ENCODE measurements at places on chromosomes 6 and 20.

DNA sequence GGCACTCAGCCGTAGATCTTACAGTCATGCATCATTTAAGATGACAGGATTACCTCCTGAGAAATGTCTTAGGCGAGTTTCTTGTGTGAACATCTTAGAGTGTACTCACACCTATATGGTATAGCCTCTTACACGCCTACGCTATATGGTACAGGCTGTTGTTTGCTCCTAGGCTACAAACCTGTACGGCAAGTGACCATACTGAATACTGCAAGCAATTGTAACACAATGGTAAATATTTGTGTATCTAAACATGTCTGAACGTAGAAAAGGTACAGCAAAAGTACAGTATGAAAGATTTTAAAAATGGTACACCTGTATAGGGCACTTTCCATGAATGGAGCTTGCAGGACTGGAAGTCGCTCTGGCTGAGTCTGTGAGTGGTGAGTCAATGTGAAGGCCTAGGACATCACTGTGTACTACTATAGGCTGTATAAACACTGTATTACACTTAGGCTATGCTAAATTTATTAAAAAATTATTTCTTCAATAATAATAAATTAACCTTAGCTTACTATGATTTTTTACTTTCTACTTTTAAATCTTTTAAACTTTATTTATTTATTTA lies 541 bp upstream of the IL20RA start:
- DNase-seq = no peak

DNA sequence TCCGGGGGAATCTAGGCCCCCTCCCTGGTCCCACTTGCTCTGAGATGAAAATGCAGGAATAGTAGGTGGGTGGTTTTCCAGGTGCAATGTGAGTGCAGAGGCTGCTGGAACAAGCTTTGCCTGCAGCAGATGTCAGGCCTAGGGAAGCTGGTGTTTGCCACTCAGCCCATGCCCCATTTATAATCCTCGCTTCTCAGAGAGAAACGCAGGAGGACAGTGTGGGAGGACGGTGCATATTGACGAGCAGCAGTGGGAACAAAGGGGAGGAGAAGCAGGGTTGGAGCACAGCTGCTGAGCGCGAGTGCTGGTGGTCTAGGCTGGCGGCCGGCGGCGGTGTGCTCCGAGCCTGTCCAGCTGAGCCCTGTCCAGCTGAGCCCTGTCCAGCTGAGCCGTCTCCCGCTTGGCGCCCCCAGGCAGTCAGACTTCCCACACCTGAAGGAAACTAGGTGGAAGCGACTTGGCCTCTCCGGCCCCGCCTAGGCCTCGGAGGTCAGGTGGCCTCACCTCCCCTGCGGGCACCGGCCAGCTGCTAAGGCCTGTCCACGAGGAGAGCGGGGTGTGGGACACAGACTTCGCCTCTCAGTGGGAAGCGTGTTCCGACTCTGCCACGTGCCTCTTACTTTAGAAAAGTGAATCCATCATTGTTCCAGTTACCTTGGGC lies 49.7 kb upstream of the FRMD1 start:
- no peak for DNase-seq

GRCh38 chr6:17881085-17881858 lies 106.2 kb downstream of the KIF13A start:
- DNase-seq = no peak

DNA sequence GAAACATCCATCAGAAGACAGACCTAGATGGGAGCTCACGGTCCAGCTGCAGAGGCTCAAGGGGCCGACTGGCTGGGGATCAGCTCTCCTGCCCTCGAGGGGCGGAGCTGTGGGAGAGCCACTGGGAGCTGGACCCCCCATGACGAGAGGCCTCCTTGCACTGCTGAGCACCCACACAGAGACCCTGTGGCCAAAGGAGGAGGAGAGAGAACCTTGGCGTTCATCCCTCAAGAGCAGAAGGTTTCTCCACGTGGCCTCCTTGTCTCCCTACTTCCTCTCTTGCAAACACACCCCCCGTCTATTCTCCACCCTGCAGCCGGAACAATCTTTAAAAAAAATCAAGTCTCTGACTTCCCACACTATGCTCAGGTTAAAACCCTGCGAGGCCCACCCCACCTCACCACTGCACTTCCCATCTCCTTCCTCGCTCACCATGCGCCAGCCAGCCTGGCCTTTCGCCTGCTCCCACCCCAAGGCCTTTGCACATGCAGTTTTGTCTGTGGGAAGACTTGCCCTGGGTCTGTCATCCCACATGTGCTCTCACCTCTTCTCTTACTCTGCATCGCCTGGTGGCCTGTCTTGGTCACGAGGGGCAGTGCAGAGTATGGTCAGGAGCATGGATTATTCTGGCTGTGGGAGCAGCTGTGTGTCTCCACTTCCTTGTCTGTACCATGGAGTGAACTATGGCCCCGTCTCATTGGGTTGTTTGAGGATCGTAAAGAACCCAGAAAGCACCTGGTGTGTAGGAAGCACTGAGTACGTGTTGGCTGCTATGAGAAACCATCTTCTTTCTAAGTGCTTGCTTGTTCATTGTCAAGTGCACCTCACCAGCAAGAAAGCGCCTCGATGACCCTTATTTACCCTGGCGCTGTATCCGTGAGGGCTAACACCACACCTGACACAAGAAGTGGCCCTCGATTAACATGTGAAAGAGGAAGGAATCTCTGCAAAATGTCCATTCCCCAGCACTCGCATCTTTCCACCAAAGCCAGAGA lies 32.9 kb downstream of the PMEPA1 start:
- DNase-seq = no peak

- no peak for DNase-seq
Measured at GRCh38 chr6:154229786-154230185, 126.8 kb downstream of the IPCEF1 start.

DNA sequence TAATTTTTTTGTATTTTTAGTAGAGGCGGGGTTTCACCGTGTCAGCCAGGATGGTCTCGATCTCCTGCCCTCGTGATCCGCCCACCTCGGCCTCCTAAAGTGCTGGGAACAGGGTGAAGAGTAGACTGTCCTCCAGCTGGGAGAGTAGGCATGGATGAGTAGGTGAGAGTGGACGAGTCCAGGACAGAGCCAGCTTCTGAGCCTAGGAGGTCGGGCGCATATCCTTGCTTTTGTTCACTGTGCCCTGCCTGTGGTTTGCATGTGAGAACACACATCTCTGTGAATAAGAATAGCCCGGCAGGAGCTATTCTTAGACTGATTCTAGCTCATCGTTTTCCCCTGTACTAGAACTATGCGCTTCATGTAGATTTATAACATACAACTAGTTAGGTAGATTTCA lies 78.3 kb downstream of the RPP40 start:
- no peak for DNase-seq

- DNase-seq = no peak
Measured at GRCh38 chr6:40112350-40112749, 178.1 kb upstream of the MOCS1 start.

DNA sequence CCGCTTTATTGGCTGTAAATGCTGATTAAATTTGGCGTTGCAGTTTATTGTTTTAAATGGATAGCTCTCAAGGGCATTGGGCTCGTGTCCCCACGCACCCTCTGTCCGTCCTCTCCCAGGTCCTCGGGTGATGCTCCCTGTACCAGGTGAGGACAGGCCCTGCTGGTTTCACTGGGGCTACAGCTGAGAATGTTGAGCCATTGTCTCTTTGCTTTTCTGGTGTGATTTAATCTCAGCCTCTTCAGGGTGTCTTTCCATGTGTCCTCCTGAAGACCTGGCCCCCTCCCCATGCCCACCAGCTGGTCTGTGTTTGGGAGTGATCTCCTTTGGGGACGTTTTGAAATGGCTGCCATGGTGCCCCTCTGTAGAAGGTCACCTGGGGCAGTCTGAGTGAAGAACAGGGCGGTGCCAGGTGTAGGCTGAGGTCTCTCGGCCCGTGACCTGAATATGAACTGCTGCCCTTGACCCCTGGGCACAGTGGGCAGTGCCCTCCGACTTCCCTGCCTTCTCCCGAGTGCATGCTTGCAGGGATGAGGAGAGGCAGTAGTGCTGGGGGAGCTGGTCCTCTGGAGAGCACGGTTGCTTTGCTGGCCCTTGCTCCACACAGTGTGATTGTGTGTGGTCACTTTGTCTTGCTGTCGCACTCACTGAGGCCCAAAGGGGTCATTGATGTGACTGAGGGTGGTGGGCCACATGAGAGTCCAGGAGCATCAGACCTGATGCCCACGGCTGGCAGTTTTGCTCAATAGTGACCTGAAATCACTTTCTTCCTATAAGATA lies 12.4 kb upstream of the C20orf204 start:
- DNase-seq = no peak

GRCh38 chr20:48197066-48197465 lies 411.8 kb upstream of the SULF2 start:
- no peak for DNase-seq

DNA sequence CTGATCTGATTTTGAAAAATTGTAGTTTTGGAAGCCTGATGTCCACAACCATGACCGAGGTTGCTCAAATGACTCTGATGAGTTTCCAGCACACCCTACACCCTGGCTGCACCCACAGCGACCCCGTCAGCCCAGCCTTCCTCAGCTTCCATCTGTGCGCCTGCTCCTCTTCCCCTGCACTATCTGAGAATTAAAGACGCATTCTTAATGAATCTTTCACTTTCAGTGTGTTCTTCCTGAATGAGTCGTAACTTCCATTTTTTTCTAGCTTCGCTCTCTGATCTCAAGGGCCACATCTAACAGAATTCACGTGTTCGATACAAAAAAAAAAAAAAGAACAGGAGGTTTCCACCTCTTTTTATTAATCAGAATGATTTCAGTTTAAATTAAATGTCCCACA lies 21.3 kb upstream of the RREB1 start:
- DNase-seq = no peak

- no peak for DNase-seq
Measured at GRCh38 chr6:110353457-110354001, 4.6 kb downstream of the METTL24 start.

DNA sequence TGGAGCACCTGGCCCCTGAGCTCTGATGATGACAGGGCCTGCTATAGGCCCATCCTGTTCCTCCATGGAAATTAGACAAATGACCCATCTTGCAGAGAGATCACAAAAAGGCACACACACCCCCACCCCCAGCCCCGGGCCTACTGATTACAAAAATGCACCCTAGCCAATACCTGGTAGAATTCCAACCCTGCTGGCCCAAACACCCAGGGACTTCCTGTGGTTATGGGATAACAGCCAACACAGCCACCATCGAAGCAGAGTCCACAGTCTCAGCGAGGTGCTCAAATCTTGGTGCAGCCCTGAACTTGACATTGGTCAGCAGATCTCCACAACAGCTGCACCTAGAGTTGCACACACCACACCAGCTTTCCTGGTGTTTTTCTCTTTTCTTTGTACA lies 17.0 kb downstream of the NCR2 start:
- DNase-seq = no peak

- DNase-seq = no peak
Measured at GRCh38 chr6:3119040-3119723, 671 bp downstream of the BPHL start.

DNA sequence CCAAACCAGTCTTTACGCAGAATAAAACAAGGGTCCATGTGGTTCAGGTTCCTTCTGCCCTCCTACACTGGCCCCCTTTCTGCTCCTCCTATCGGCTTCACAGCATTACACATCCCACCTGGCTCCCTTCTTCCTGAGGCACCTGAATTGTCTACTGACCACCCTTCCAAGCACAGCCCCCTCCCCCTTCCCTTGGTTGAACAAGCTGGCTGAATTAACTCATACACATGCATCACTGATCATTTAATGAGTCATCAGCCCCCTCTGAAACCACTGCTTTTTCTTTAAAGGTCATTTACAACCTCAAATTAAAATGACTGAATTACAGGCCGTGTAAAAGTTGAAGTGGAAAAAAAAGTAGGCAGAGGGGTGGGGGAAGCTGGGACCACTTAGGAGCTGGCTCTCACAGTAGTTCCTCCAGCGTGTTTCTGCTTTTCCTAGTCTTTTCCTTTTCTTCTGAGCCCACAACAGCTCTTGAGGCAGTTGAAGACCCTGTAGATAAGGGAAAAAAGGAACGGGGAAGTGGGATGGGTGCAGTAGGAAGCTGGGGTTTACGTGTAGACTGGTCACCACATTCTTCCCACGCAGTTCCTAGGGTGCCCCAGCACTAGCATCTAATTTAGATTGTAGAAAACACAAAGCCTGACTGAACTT lies 67.6 kb downstream of the FYN start:
- DNase-seq = no peak

DNA sequence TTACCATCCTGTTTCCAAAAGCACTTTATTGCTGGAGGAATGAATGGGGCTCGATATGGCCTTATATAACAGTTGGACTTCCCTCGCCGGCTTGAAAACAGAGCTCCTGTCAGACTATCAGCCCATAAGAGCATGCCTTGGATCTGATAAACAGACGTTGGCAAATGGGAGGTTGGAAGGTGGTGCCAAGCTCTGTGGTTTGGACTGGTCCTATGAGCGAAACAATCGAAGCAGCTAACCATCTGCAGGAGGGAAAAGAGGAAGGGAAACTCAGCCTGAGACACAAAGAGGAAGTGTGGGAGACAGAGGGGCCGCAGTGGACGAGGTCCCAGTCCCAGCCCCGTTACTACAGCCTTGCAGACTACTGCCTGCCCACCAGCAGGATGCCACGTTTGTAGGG lies 92.9 kb downstream of the TFAP2C start:
- no peak for DNase-seq

- no peak for DNase-seq
Measured at GRCh38 chr20:17693444-17694001, 6.2 kb upstream of the BANF2 start.

GRCh38 chr20:2507464-2507863 lies 1.3 kb downstream of the ZNF343 start:
- DNase-seq = no peak

- no peak for DNase-seq
Measured at GRCh38 chr6:143513410-143513809, 1.9 kb upstream of the FUCA2 start.

- DNase-seq = no peak
Measured at GRCh38 chr20:49594143-49594930, 26.4 kb upstream of the PTGIS start.

DNA sequence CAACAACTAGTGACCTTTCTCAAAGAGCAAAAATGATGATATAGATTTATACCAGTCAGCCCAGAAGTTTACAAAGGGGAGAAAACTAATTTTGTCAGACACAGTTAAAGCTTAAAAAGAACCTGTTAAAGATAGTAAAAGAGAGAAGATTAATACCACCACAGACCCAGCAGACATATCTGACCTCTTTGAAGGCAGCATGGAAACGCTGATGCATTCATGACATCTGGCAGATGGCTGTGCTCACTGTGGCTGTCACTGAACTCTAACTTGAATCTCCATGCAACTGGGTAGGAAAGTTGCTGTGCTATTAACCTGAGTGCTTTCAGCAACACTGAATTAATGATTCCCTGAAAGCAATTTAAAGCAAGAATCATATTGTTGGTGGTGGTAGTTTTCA lies 159.8 kb upstream of the PRDM1 start:
- DNase-seq = no peak
